CD4-positive, alpha-beta T cell treated with Interferon gamma for 1 hour (primary cell): ENCODE measurements at places on chromosomes 1 and 21.

DNA sequence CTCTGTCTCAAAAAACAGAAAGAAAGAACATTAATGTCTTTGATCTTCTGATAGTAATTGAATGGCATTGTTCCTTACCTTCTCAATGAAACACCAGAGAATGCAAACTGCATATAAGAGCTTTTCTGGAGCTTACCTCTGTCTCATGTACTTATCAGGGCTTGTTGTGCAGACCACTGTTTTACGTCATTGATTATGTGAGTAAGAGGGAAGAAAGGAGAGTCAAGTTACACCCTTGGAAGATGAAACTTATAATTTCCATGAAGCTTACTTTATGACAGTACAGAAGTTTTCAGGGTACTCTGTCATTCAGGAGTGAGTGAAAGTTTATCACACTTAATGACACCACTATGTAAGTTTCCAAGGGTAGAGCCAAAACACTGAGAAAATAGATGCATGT lies 49.0 kb upstream of the MAB21L3 start:
- DNase-seq, result no peak

DNA sequence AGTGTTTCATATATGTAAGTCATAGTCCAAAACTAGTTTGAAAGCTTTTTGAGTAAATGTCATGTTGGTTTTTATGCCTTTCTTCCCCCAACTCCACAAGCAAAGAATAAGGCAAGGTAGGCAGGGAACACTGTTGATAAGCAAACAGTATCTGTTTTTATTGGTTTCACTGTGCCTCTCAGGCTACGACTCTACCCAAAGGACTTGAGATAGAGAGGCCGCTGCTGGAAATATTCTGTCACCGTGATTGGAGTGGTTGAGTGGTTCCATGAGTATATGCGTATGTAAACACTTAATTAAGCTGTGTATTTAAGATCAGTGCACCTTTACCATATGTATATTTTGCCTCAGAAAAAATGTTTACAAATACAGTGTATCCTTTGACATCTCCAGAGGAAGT lies 138.1 kb upstream of the KIF26B start:
- no peak for DNase-seq

- DNase-seq, result no peak
Measured at GRCh38 chr1:214120951-214121350, 133.2 kb downstream of the PROX1 start.

DNA sequence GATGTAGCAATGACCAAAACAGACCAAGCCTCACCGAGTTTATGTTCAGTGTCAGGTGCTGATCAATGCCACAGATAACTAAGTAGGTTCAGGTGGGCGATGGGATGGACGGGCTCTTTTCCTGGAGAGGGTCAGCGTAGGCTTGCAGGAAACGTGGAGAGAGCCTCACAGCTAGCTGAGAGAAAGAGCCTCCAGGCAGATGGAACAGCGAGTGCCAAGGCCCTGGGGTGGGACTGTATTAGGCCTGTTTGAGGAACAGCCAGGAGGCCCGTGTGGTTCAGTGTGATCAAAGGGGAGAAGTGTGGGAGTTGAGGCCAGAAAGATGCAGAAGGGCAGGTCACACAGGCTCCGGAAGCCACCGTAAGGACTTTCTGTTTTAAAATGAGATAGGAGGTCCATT lies 7.3 kb upstream of the UTS2 start:
- no peak for DNase-seq

DNA sequence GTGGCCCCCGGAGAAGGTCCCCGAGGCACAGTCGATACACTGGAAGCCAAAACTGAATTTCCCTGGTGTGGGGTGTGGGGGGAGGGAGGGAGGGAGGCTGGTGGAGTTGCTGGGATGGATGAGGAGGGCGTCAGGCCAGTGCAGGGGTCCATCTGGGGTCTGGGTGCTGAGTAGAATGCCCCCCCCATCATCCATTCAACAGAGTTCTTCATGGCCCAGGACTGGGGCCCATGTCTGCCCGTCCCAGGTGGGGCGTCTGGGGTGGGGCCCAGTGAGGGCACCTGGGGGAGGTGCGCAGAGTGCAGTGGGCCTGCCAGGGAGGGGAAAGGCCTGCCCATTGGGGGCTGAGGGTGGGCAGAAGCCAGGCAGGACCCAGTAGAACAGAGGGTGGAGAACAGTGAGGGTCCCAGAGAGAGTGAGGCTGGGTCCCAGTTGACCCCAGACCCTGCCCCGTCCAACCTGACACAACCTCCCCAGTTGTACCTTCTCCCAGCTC lies 1.9 kb downstream of the TNFRSF18 start:
- DNase-seq, result no peak

DNA sequence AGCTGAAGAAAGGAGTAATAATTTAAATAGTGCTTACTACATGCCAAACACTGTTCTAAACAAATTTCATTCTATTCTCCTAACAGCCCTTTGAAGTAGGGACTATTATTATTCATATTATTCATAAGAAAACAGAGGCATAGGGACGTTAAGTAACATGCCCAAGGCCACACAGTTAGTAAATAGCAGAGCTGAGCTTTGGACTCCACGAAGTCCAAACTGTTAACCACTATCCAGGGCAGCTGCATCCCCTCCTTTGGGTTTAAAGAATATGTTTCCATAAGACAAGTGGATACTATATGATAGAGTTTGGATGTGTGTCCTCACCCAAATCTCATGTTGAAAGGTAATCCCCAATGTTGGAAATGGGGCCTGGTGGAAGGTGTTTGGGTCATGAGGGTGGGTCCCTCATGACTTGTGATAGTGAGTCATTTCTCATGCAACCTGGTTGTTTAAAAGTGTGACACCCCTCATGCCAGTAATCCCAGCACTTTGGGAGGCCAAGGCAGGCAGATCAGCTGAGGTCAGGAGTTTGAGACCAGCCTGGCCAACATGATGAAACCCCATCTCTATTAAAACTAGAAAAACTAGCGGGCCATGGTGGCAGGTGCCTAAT lies 144.0 kb upstream of the CXADR start:
- no peak for DNase-seq

- no peak for DNase-seq
Measured at GRCh38 chr1:145972580-145972979, 8.1 kb downstream of the POLR3GL start.

DNA sequence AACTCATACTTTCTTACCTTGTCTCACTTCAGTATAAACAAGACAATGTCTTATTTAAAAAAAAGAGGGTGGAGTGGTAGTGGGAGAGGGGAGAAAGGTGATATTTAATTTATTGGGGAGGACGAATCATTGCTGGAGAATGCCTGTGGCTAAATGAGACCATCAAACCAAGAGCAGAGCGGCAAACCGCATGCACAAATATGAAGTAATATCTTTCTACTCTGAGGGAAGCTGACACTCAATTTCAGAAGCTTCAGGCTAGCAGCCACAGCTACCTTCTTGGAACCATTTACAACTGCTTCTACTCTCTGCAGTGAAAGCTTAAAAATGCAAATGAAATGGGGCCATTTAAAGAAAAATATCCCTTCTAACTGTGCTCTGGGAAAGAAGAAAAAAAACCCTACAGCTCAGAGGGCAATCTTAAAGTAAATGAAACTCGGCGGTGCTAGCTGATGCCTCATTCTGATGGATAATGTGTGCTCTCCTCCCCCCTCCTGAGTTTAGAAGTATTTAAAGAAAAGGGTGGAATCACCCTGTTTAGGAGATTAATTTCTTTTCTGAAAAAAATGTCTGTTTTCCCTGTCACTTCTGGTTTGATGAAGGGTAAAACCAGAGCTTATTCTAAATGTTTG lies 178.2 kb upstream of the CAMK1G start:
- DNase-seq, result no peak

DNA sequence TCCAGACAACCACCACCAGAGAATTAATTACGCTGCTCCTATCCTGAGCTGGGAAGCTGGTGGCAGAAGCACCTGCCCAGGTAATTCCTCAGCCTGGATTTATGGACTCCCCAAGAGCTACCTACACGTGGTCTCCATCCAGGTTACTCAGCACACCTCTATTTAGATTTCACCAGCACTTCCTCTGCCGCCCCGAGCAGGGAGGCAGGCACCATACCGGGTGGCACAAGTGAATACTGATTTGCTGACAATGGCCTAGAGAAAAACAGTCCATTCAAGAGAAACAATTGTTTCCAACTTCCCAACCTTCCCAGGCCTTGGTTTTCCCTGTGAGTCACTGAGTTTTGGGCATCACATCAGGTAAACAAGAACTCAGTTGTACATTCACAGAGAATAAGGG lies 134.3 kb downstream of the MATN1 start:
- DNase-seq, result no peak

DNA sequence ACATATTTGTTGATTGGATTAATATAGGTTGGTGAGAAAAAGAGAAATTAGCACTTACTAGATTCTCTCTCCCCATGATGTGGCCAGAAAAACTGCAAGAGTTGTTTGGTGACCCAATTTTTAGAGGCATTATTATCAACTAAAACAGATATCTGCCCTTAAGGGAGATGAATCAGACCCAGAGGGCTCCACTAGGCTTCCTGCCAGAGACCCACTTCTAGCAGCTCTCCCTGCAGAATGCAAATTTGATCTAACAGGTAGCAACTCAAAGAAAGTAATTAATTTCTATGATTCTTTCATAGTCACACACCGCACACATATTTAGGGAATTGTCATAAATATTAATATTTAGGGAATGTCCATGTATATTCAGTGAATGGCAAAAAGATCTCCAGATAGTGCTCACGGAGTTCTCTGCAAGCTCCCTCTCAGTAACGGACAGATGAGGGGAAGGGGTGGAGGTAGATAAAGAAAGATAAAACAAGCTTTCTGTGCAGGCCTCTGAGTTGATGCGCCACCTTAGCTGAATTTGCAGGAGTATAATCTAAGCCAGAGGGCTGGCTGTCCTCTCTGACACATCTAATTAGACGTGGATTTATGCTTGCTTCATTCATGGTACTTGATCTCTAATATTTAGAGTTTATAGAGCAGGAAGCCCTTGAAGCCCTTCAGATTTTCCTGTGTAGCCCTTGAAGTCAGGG lies 84.1 kb upstream of the CCDC190 start:
- no peak for DNase-seq

DNA sequence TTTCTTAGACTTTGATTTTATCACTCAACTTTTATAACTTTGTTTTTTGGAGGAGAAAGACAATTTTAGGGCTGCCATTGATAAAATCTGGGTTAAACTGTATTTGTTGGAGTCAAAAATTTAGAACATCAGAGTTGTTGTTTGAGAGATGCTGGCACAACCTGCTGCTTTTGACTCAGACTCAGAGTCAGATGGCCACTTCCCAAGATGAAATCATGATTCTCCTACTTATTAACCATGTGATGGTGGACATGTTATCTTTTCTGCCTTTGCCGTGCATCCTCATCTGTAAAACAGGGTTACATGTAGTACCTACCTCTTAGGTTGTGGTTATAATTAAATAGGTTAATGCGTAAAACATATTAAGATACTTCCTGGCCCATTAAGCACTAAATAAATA lies 71.2 kb downstream of the PLA2G4A start:
- no peak for DNase-seq

- no peak for DNase-seq
Measured at GRCh38 chr1:233834609-233835008, 69.9 kb upstream of the SLC35F3 start.

DNA sequence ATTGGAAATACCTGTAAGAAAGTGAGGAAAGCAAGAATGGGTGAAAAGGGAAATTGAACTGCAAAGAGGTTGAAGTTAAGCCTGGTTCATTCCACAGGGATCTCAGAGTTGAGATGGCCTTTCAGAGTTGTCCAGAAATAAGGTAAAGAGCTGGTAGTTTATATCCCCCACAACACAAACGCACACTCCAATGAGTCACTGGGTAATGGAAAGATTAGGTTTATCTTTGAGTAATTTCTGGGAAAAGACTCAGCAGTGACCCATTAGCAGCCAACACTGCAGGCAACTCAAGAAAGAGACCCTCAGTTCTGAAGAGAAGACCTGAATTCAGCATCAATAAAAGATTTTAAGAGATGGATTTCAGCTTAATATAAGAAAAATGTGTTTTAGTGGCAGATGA lies 485.5 kb downstream of the PTPRC start:
- no peak for DNase-seq

DNA sequence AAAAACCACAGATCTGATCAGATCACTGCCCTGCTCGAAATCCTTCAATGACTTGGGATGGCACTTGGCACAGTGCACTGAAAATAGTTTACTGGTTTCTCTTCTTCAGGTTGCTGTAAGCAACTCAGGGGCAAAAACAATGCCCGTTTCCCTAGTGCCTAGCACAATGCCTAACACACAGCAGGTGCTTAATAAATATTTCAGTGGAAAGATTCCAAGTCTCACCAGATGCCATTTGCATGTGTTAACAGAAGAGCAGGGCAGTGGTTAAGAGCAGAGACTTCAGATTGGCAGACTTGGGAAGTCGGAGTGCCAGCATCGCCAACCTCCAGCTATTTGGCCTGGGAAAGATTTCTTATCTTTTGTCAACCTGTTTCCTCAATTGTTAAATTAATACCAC lies 10.9 kb upstream of the METTL25B start:
- DNase-seq, result no peak

GRCh38 chr1:46410156-46411009 lies 16.3 kb downstream of the FAAH start:
- no peak for DNase-seq

GRCh38 chr1:196516373-196516772 lies 91.9 kb downstream of the KCNT2 start:
- DNase-seq, result no peak

- no peak for DNase-seq
Measured at GRCh38 chr1:204409836-204410687, 1.6 kb downstream of the PPP1R15B start.

DNA sequence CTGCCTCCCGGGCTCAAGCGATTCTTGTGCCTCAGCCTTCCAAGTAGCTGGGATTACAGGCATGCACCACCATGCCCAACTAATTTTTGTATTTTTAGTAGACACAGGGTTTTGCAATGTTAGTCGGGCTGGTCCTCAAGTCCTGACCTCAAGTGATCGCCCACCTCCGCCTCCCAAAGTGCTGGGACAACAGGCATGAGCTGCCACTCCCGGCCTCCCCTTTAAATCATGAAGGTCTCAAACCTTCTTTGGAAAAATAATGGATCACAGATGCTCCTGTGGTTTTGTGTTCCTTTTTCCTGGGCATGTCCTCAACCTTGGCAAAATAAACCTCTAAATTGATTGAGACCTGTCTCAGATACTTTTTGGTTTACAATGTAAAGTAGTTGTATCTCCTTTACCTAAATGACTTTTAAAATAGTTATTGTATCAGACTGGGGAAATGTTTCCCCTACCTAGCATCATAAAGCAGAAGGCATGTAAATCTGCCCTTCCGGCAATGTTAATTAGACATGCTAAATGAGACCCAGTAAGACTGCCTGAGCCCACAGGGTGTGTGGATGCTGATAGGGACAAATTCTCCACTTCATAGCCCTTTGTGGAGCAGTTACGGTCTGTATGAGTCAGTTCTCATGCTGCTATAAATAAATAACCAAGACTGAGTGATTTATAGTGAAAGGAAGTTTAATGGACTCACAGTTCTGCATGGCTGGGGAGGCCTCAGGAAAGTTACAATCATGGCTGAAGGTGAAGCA lies 27.8 kb downstream of the CBR1 start:
- no peak for DNase-seq

- DNase-seq, result no peak
Measured at GRCh38 chr1:54767526-54767925, 3.2 kb upstream of the PARS2 start.
